GM13976 (cell line): ENCODE measurements at places on chromosomes 16 and 17.

GRCh38 chr17:29573871-29574731, 5.6 kb downstream of the TP53I13 start:
- DNase-seq, result no peak

GRCh38 chr17:77428020-77428748, 287.4 kb downstream of the SEC14L1 start:
- no peak for DNase-seq

GRCh38 chr17:42536048-42536371, at the start of gene NAGLU:
Gene NAGLU (plus strand): TSS chr17:42536241. CDS start chr17:42536273, 32 bp downstream.
- peak; percentile 100 for DNase-seq

- DNase-seq, result no peak
Measured at GRCh38 chr17:81173762-81174155, 7.7 kb upstream of the AATK start.
